ENCODE measurements at places on chromosomes 3 and 15. TPM values are rescaled to one million over a fixed set of nuclear protein-coding genes. Genes with fewer than 3 reads are reported as not detected.

DNA sequence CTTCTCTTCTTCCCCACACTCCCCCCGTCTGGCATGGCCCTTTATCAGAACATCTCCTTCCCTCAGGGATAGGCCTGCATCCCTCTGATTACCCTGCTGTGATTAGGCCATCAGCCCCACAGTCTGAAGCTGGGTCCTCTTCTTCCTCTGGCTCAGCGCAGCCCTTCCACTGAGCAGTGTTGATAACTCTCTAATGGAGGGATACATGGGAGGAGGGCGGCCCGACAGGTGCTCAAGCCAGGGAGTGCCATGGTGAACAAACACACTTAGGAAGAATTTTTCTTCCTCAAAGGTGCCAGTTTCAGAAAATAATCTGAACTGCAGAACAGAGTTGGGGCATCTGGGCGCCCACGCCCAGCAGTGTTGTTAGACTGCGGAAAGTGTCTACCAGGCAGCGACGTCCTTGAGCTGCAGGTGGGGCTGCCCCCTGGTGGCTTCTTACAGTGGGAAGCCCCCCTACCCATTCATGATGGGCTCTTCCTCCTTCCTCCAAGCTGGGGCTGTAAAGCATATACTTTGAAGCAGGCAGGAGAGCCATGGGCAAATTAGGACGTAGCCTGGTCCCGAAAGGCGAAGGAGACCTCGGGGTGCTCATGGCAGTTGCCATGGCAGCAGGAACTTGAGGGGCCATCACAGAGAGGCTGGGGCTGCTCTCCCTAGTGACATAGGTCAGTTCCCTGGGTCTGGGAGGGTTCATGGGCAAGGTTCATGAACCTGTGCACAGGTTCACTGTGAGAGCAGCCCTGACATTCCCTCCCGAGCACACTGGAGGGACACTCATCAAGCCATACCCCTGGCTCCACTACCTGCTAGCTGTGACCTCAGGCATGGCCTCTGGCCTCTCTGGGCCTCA is 33.2 kb upstream of the NR2C2 start:
- DNase-seq, result no peak

GRCh38 chr15:86506401-86506800 is 426.7 kb downstream of the AGBL1 start:
- DNase-seq, result no peak

- no peak for DNase-seq
Measured at GRCh38 chr15:48644467-48644826, 1.1 kb downstream of the FBN1 start.

Gene SST
- total RNA-seq, result not detected

Gene SCG5
- total RNA-seq, result 2.4 TPM

GRCh38 chr3:184231671-184232070 is 2.3 kb downstream of the VWA5B2 start:
- DNase-seq, result peak; percentile 16

- DNase-seq, result no peak
Measured at GRCh38 chr15:67823314-67824196, 1.8 kb upstream of the SKOR1 start.

Data from renal cortical epithelial cell (primary cell).